HT1080 (cell line): ENCODE measurements at places on chromosomes 11 and 22. TPM values are rescaled to one million over a fixed set of nuclear protein-coding genes. Genes with fewer than 3 reads are reported as not detected.
A peak's percentile ranks its signal among the peaks of the same experiment; 100 is the strongest.

DNA sequence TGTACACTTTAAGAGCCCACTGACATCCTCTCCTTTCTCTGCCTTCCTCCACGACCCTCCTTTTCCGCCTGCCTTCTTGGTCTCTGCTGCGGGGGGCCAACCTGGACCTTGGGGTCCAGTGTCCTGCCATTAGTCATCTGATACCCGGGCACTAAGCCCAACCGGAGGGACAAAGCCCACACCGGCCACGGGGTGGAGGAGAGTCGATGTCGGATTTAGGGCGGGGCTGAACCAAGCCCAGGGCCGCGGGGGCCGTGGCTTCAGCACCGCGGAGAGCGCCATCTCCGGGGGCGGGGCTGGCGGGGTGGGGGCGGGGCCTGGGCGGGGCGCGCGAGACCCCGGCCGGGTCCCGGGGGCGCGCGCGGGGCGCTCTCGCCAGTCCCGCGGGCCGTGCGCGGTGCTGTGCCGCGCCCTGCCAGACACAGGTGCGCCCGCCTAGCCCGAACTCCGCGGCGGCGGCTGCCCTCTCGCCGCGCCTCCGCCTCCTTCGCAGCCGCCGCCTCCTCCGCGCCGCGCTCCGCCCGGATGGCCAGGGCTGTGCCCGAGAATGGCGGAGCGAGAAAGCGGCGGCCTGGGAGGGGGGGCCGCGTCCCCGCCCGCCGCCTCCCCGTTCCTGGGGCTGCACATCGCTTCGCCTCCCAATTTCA is at the start of gene MAPK8IP1:
MAPK8IP1 (plus strand) TSS at position 378 of the 647 bp plus-strand sequence; CDS start at position 548, 170 bp downstream.
- no peak for DNase-seq

- DNase-seq: peak; percentile 97
Measured at GRCh38 chr22:42863349-42863961, 6.4 kb upstream of the ARFGAP3 start.

DNA sequence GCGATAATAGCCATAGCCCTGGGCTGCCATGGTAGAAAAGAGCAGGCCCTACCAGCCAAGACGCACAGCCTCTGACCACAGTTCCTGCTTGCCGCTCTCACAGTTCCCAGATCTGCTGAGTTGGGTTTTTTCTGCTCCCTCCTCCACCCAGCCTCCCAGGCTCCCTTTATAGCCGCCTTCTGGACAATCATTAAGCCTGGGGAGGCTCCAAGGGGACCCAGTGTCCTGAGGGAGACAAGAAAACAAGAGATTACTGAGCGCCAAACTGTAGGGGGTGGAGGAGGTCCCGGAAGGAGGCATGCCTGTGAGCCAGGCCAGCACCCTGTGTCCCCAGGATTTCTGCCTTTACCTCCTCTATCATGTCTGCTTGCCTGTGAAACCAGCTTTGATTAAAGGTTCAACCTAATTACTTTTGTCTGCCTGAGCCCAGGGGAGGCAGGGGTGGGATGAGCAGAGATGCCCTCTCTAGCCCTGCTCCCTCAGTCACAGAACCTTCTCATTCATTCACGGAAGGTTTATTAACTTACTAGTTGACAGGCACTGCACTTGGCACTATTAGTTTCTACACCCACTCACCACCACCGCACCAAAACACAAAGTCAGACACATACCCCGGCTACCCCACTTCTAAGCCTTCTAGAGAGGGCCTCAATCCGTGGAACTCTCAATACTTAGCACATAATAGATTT is 1.2 kb downstream of the SLC37A4 start:
- DNase-seq: no peak

DNA sequence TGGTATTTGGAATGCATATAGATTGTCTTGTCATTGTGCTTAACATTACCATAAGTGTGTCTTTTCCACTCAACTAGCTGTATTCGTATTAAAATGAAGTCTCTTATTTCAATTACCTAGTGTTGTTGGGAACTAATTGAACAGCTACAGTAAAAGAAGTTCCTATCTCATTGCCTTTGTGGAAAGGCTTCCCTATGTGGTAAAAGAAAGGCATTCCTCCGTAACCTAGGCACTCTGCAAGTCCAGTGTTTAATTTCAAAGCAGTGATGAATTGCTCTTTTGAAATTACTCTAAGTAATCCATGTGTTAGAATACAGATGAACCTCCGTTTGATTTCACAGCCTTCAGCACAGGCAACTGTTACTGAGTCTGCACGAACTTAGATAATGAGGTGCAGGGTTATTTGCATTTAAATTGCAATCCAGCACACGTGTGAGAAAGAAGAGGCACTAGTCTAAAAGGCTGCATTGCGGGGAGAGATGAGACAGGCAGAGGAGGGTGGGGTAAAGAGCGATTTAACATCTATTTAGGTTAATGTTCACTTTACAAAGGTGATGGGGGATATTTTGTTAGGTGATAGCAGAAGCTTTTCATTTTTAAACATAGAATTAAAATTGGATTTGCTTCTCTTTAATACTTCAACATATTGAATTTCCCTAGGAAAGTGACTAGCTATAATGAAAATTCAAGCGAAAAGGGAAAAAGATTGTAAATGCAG is 25.0 kb upstream of the CRTAM start:
- DNase-seq: no peak

DNA sequence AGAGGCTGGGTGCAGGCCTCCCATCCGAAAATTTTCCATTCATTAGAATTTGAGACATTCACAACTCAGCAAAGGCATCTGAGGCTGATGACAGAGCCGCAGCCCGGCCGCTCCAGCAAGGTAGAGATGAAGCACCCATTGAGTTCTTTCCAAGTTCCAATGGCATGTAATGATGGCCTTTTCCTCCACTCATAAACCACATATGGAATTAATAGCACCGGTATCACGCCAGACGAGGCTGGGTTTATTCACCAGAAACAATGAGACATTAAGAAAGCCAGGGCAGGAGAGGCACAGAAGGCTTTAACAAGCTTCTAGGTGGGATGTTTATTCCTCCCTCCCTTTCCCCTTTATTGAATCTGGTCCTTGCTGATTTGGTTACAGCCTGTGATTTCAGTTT is 534.4 kb downstream of the MN1 start:
- DNase-seq: no peak

The ZNF280B gene
- total RNA-seq: 1.7 and 2.1 TPM in 2 replicates
